ENCODE measurements at places on chromosomes 4 and X.
A peak's percentile ranks its signal among the peaks of the same experiment; 100 is the strongest.

GRCh38 chrX:45009371-45010000 is 136.5 kb downstream of the KDM6A start:
- peak; percentile 66 for DNase-seq

DNA sequence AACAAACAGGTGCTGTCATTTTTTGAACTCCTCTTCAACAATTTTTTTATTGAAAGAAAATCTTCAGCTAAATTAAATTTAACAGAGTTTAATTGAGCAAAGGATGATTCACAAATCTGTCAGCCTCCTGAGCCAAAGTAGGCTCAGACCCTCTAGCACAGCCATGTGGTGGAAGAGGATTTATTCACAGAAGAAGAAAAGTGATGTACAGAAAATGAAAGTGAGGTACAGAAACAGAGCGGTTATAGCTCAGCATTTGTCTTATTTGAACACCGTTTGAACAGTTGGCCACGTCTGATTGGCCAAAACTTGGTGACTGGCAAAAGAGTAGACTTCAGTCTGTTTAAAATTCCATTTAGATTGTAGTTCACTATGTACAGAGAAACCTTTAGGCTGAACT is 217.3 kb downstream of the SPANXN1 start:
- no peak for DNase-seq

GRCh38 chrX:23656684-23657083 is 10.6 kb upstream of the PRDX4 start:
- DNase-seq = peak; percentile 26

GRCh38 chr4:68176500-68176899 is 46.8 kb upstream of the TMPRSS11F start:
- DNase-seq = no peak

DNA sequence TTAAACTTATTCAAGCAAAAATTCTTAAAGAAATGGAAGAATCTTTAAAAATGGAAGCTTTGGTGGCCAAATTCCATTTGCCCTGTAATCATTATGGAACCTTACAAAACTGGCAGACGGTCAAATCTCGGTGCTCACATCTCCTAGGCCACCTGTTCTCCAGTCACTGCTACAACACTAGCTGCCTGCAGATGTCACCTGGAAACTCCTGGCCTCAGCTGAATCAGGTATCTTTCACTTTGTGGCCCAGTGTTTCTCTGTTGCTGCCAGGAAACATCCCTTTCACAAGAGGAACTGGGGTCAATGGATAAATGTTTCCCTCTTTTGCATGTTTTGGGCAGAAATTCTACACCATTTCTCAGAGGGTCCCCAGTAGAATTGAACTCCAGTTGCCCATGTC is 4.2 kb upstream of the CXCL3 start:
- no peak for DNase-seq

DNA sequence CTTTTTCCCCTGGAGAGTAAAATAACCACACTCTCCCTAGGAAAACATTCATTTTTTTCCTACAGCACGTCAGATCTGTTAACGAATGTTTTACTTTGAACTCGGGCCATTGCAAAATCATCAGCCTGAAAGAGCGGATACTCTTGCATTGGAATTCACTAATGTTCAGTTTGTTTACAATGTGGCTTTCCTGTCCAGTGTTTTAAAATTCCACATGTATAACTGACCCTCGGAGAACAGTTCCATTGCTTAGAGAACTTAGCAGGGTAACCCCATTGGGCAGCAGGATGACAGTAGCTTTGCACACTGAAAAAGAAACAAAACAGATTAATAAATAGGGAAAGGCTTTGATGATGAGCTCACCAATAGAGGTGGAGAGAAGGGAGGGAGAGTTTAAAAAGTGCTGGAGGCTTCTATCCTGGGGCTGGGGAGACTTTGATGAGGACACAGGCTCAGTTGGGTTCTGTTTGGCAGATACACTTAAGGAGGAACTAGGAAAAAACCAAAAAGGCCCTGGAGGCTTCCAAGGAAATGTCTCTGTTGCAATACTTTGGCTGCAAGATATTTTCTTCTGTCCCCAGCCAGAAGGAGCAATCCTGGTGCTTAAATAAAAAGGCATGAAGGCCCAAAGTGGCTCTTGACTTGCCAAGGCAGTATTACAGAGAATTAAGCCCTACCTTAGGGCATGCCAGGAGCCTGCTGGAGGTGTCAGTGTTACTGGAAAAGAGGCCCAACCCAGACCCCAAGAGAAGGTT is 143.1 kb downstream of the ARSF start:
- peak; percentile 94 for DNase-seq

DNA sequence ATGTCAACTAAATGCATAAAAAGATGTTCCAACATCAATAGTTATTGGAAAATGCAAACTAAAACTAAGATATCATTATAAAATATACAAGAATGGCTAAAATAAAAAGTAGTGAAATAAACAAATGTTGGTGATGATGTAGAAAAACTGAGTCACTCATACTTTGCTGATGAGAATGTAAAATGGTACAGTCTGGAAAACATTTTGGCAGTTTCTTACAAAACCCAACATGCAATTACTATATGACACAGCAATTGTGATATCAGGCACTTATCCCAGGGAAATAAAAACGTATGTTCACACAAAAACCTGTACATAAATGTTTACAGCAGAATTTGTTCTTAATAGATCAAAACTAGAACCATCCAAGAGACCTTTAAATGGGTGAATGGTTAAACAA is 182.6 kb downstream of the RTL9 start:
- no peak for DNase-seq

DNA sequence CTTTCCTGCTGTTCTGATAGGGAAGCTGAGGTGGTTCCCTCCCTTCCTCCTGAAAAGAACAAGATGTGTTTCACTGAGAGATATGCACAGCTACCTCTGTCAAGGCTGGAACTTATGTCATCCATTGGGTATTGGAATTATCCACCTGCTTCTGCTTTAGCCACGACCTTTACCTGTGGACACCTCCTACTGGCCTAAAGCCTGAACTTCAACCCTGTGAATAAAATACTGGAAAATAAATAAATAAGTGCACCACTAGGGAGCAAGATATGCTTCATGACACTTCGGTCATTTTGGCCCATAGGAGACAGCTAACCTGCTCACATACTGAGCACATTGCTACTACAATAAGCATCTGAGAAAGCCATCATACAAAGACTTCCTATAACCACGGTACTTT is 419.9 kb upstream of the NWD2 start:
- DNase-seq = no peak

DNA sequence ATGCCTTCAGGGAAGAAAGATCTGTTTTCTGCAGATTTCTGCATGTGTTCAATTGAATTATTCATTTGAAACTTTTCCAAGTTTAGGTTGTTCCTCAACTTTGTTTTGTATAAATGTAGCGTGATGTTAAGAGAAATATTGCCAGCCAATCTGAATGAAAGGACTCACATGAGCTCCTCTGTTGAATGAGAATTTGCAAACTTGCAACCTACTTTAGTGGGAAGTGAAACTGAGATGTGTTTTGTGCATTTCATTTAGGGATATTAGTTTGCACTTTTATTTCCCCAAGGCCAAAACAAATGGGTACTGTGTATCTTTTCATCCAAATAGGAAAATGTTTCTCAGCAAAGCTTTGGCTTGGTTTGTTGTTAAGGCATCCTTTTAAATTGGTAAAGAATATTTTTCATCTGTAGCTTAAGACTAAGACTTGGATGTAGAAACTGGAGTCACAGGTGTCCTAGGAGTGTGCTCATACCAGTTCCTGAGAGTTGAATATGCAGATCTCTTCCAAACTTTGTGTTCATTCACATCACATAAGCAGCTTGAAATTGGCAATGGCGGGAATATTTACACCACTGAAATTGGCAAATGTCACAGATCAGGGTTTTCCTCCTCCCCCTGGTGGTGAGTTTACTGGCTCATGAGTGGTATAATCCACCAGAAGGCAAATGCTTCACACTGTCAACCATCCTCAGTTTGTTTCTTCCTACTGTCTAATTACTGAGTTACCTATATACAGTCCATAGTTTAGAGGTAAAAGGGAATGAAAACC is 193.6 kb upstream of the BANK1 start:
- no peak for DNase-seq

DNA sequence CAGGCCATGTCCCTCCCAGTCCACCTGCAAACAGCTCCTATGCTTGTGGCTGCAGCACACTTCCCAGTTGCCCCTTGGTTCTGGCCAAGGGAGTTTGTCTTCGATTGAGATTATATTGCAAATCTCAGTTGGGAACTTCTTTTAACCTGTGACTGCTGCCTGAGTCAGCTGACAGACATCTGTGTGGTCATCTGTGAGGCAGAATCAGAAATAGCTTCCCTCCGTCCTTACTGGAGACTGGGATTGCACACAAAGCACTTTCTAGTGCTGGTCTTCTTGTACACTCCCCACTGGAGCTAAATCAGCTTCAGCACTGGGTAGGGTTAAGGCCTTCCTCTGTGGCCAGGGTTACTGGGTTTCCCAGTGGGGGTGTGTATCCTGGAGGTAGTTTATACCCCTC is 34.3 kb downstream of the ZNF330 start:
- DNase-seq = peak; percentile 46

- no peak for DNase-seq
Measured at GRCh38 chr4:140839406-140839805, 83.2 kb upstream of the TBC1D9 start.

DNA sequence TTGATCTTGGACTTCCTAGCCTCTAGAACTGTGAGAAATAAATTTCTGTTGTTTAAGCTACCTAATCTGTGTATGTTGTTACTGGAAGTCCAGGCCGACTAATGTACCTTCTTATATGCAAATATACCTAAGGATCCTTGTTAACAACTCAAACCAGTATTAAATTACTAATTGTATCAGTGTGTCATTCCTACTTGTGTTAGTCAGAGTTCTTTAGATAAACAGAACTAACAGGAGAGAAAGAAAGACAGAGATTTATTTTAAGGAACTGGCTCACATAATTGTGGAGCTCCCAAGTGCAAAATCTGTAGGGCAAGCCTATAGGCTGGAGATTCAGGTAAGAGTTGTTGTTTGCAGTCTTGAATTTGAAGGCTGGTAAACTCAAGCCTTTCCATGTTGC is 120.0 kb downstream of the ADGRL3 start:
- DNase-seq = peak; percentile 8

DNA sequence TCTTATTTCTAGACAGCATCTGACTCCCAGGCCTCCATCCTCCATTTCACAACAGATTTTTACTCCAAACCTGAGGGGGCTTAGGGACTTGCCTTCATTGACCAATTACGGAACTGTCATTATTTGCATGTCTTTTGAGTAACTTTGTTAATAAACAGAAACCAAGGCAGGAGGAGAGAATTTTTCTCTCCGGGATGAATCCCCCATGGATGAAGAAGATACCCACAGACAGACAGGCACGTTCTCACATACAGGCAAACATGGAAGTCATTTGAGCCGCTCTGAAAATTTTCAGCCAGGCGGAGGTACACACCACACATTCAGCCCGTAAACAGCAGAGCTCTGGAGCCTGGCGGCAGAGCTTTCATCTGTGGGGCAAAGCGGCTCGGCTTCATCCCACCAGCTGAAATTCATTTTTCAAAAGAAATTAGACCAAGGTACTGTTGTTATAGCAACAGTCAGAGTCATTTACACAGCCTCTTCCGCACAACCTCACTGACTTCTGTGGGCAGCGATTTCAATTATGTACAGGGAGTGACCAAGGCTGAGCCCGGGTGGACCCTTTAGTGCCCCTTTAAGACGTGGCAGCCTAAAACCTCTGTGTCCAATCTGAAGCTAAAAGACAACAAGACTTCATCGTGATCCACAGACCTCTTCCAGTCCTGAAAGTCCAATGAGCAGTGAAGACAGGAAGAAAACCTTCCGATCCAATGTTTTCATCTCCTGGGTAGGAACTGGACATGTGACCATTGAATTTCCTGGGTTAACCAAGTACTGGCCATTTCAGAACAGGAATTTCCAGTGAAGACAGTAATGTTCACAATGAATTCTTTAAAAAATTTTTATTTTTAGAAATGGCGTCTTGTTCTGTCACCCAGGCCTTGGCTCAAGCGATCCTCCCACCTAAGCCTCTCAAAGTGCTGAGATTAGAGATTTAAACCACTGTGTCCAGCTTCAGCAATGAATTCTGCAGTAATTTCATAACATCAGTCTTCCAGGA is 237.0 kb downstream of the MGST2 start:
- DNase-seq = peak; percentile 20

GRCh38 chr4:17385403-17385802 is 126.5 kb downstream of the QDPR start:
- peak; percentile 50 for DNase-seq

- DNase-seq = no peak
Measured at GRCh38 chr4:97900229-97900628, 243.0 kb downstream of the STPG2 start.

DNA sequence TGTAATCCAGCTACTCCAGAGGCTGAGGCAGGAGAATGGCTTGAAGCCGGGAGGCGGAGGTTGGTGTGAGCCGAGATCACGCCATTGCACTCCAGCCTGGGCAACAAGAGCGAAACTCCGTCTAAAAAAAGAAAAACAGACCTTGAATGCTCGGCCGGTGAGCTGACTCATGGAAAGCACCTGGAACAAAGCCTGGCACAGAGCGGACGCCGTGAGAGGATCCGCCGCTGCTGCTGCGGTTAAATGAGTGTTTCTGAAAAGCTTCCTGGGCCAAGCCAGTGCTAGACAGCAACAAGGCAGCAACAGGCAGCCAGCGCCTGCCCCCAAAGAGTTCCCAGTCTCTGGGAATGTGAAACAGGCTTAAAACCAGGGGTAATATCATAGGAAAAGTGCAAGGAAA is 186.4 kb downstream of the AFAP1 start:
- no peak for DNase-seq

DNA sequence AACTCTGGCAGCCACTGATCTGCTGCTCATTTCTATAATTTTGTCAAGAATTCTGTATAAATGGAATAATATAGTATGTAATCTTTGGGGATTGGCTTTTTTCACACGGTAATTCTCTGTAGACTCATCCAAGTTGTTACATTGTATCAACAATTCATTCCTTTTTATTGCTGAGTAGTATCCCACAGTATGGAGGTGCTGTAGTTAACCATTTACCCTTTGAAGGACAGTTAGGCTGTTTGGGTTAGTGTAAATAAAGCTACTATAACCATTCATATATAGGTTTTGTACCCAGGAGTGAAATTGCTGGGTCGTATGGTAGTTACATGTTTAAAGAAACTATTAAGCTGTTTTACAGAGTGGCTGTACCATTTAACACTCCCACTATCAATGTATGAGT is 157.0 kb upstream of the NDP start:
- no peak for DNase-seq

DNA sequence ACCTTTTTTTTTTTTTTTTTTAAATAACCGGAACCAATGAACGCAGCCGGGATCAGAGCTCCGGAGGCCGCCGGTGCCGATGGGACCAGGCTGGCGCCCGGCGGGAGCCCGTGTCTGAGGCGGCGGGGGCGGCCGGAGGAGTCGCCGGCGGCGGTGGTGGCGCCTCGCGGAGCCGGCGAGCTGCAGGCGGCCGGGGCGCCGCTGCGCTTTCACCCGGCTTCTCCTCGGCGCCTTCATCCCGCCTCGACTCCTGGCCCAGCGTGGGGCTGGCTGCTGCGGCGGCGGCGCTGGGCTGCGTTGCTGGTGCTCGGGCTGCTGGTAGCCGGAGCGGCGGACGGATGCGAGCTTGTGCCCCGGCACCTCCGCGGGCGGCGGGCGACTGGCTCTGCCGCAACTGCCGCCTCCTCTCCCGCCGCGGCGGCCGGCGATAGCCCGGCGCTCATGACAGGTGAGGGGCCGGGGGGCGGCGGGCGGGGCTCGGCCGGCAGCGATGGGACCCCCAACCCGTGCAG is 337 bp downstream of the STIM2 start:
- DNase-seq = peak; percentile 44

All from IMR-90 (cell line).